ENCODE measurements at places on chromosomes 1 and 21. TPM values are rescaled to one million over a fixed set of nuclear protein-coding genes. Genes with fewer than 3 reads are reported as not detected.

The OR2T33 gene
- total RNA-seq, result not detected

The NEXN gene
- 37.5 TPM for total RNA-seq

The SPATA45 gene
- total RNA-seq, result 0.65 TPM

The TMEM52 gene
- 0.84 TPM for total RNA-seq

The VPS13D gene
- 25.9 TPM for total RNA-seq

The KIF14 gene
- total RNA-seq, result 1.2 TPM

The C1orf174 gene
- 26.1 TPM for total RNA-seq

The LRRC47 gene
- 51.5 TPM for total RNA-seq

The CRTC2 gene
- total RNA-seq, result 38.3 TPM

The CASQ2 gene
- total RNA-seq, result 0.11 TPM

The NTNG1 gene
- total RNA-seq, result 8.1 TPM

The LCE1D gene
- total RNA-seq, result not detected

The GJC2 gene
- 1.4 TPM for total RNA-seq

The TBX19 gene
- 1.1 TPM for total RNA-seq

The PRR9 gene
- 0.52 TPM for total RNA-seq

The DNAI4 gene
- 6.9 TPM for total RNA-seq

The CXADR gene
- total RNA-seq, result 30.6 TPM

The COP1 gene
- 45.9 TPM for total RNA-seq

The ARHGAP30 gene
- total RNA-seq, result 0.25 TPM

The GBP5 gene
- total RNA-seq, result 0.79 TPM

The DNASE2B gene
- total RNA-seq, result not detected
